ENCODE measurements at places on chromosomes 11 and 22.
A peak's percentile ranks its signal among the peaks of the same experiment; 100 is the strongest.

GRCh38 chr11:8285796-8286195 is 22.1 kb upstream of the LMO1 start:
- no peak for DNase-seq

GRCh38 chr11:20363500-20364340 is at the start of gene HTATIP2:
TSS of gene HTATIP2 (plus strand) at chr11:20363714. CDS start at chr11:20364238, 524 bp downstream.
- peak; percentile 50 for DNase-seq

DNA sequence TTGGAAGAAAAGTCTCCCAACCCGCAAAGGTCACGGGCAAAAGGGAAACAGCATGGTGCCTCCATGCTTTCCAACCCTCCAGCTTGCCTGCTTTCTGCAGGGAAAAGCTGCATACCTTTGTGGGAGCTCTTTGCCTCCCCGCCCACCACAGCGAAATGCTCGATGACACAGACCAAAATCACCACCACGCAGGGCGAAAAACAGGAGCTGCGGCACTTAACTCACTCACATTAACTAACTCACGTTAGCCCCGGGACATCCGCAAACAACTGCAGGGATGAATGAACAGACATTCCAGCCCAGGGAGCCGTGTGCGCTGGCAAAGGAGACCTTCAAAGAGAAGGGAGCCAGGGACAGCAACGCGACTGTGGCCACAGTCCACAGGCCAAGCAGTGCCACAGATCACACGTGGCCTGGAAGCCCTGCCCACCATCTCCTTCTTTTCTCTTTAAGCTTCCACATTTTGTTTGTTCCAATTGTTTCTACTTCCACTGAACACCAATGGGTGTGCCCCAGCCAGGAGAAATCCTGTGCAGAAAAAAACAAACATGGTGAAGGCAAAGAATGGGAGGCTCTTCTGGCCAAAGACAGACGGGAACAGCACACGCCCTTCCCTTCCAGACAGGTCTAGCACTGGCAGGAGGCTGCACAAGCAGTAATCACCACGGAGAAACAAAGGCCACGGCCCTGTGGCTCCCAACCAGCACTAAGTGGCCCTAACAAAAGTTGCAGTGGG is 39.3 kb downstream of the DUSP8 start:
- no peak for DNase-seq

GRCh38 chr11:71459076-71459766 is 6.2 kb downstream of the NADSYN1 start:
- DNase-seq, result no peak

GRCh38 chr11:106717222-106717621 is 301.1 kb downstream of the GUCY1A2 start:
- DNase-seq, result no peak

DNA sequence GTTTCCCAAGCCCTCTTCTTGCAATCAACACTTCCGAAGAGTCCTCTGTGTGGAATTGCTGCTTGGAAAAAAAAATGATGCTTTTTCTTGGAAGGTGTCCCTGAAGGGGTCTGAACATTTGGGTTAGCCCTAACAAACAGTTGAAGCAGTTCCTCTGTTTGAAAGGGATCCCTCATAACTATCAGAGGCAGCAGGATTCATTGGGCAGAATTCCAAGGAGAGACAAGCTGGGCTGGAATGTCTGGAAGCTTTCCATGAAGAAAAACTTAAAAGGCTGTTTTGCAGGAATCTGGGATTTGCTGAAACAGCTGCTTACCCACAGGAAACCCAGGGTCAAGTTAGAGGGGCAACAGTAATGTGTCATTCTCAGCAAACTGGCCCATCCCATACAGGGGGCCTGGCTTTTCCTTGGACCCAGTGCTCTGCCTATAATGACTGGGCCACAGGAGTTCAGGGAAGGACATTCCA is 3.1 kb downstream of the CSNK2A3 start:
- DNase-seq, result peak; percentile 34

- no peak for DNase-seq
Observed at GRCh38 chr11:112134473-112134872, 29.4 kb downstream of the IL18 start.

DNA sequence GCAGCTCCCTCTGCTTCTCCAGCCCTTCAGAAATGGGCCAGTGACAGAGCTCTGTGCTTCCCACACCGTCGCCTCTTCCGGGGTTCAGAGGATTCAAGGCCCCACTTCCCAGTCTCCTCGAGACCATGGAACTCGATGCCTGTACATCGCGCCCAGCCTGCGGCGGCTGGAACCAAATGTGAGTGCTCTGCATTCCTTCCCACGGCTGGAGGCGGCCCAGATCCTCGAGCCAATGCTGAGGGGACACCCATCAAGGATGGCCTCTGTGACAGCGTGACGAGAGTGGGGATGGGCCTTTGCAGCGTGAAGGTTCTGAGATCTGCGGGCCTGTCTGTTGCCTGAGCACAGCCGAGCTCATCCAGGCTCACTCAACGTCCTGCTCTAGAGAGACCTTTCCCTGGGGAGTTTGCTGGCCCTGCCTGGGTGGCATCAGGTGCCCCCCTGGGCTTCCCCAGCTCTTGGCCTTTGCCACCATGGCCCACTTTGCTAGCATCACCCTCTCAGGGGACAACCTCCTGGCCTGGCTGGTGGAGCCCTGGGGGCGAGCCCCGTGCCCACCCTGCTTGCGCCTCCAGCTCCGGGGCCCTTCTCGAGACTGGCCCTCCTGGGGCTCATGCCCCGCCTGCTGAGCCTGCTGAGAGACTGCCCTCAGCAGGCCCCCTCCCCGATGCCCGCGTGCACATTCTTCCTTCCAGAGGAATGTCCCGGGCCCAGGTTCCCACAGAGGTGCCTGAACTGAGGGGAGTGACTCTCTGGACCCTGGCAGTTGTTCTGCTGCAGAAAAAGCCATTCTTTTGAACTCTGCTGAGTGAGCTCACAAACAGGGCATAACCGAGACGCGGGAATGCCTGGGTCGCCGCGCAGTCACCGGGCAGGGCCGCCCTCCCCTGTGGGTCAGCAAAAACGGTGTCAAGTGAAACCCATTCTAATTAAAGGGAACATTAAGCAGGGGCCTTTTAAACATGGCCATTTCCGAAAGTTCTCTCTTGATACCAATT is 7.3 kb upstream of the MYEOV start:
- no peak for DNase-seq

GRCh38 chr22:46528121-46528610 is 9.3 kb downstream of the CELSR1 start:
- no peak for DNase-seq

DNA sequence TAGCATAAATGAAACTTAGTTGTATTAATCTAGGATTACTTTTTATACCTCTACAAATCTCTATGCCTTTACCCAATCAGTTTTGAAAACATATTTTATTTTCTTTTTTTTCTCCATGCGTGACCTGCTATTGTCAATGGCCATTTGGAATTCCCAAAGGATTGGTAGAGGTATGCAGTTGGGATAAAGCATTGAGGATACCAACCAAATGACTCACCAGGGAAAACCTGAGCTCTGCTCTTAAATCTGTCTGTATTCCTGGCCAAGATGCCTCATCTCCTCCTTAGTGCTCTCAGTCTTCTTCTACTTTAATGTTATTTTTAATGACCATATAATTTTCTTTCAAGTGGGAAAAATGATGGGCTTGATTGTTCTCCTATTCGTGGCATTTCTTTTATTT is 61.9 kb downstream of the EHF start:
- DNase-seq, result no peak

GRCh38 chr22:44683881-44684280 is 18.1 kb upstream of the PRR5 start:
- DNase-seq, result no peak

DNA sequence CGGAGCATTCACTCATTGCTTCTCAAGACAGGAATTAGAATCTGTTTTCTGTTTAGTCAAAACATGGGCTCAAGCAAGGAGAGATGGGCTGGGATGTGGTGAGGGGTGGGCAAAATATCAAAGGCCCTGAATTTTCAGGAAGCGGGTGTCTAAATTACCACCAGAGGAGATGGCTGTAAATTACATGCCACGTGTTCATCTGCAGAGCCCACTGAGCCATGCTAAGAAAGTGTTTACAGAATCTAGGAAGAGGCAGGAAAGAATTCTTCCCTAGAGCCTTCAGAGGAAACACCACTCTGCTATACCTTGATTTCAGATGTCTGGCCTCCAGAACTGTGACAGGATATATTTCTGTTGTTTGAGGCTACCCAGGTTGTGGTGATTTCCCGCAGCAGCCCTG is 46.1 kb downstream of the CLMP start:
- DNase-seq, result no peak

GRCh38 chr22:23034621-23035556 is 35.4 kb upstream of the GNAZ start:
- no peak for DNase-seq

GRCh38 chr11:71432761-71433647 is 15.2 kb downstream of the DHCR7 start:
- DNase-seq, result no peak

DNA sequence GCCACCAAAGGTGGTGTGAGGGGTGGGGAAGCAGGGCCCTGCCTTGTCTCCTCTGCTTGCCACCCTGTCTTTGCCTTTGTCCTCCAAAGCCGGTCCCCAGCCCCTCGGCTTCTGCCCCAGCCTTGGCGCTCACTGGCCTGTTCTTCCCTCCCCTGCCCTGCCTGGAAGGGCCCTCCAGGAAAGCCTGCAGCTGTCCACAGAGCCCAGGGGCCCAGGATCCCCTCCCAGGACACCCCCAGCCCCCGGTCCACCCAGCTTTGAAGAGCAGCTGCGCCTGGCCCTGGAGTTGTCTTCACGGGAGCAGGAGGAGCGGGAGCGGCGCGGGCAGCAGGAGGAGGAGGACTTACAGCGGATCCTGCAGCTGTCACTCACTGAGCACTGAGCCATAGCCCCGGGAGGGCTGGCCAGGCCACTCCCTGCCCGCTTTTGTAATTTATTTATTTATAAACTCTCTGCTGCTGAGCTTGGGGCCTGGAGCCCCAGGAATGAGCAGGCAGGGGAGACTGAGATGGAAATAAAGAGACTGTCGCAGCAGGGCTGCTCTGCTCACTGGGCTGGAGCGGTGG is 1.3 kb upstream of the SSH3 start:
- DNase-seq, result peak; percentile 81

DNA sequence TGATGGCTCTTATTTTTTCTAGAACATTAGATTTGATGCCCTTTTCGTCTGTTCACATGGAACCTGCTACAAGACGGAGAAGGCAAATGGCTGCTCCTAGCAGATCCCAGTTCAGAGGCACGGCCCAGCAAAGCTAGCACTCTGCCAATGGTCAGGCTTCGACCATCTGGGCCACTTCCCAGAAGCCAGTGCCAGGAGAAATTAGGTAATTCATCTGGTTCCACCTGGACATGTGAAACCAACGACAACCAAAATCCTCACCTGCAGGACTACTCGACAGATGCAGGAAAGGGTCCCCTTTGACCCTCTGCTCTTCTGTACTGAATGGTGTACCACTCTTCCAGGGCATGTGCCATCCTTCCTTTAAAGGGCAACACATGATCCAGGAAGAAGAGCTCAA is 25.4 kb downstream of the MICAL3 start:
- DNase-seq, result no peak

GRCh38 chr11:120522021-120522420 is 10.5 kb downstream of the GRIK4 start:
- no peak for DNase-seq

- peak; percentile 28 for DNase-seq
Observed at GRCh38 chr11:2912498-2912897, 16.7 kb downstream of the PHLDA2 start.

DNA sequence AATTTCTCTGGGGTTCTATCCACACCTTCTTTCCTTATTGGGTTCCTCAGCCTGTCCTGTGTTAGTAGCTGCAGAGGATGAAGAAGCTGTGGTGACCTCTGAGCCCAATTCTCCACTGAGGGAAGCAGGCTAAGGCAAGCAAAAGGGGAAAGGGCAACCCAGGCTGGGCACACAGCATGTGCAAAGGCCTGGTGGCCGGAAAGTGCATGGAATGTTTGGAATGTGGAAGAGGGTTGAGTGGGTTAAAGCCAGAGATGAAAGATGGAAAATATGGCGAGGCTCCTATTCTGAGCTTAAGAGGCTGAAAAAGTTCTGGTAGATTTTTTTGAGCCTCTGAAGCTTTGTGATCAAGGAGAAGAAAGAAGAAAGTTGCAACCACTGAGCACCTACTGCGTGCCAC is 247.1 kb downstream of the MIAT start:
- DNase-seq, result no peak

- peak; percentile 14 for DNase-seq
Observed at GRCh38 chr11:117604336-117604995, 192.6 kb downstream of the DSCAML1 start.

DNA sequence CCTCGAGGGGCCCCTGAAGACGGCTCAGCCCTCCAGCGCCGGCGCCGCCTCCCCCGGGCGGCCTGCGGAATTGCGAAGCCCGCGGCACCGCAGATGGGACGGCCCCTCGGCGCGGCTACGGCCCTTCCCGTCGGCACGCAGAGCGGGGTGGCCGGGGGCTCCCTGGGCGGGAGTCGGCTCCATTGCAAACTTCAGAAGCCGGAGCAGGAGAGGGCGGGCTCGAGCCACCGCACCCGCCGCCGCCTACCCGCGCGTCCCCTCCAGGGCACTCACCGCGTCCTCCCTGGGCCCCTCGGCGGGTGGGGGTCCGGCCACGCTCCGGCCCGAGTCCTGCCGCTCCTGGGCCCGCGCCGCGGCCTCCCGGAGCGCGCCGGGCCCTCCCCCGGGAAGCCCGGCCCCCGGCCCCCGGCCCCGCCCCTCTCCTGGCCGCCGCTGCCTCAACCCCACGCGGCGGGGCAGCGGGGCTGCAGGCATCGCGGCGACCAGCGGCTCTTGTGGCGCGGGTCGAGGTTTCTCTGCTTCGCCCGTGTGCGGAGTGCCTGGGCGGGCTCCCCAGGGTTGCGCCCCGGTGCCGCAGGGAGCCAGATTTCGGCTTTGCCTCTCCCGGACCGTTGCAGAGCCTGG is at the start of gene PACSIN3:
TSS of gene PACSIN3 (minus strand) at position 359 of the 624 bp plus-strand sequence. CDS start 3,707 bp downstream, outside the sequence.
- peak; percentile 25 for DNase-seq

GRCh38 chr11:65685981-65686380 is 23.3 kb upstream of the RELA start:
- DNase-seq, result no peak

DNA sequence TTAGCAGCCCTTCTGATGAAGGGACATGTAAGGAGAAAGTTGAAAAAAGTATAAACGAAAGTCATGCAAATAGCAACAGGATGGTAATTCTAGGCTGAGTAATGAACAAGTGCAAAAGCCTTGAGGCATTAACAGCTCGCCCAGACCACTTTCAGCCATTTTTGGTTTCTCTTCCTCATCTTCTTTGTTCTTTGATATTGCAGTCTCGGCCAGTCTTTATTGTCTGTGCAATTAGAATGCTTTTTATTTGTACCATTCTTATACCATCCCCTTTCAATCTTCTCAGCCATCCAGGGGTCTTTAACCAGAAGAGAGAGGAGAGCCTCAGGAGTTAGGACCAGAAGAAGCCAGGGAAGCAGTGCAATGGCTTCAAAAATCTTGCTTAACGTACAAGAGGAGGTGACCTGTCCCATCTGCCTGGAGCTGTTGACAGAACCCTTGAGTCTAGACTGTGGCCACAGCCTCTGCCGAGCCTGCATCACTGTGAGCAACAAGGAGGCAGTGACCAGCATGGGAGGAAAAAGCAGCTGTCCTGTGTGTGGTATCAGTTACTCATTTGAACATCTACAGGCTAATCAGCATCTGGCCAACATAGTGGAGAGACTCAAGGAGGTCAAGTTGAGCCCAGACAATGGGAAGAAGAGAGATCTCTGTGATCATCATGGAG is 7.3 kb downstream of the TRIM34 start:
- DNase-seq, result no peak

- no peak for DNase-seq
Observed at GRCh38 chr22:42696331-42696967, 24.2 kb downstream of the A4GALT start.

- DNase-seq, result no peak
Observed at GRCh38 chr22:28129319-28129962, 210.4 kb upstream of the PITPNB start.

- DNase-seq, result no peak
Observed at GRCh38 chr11:73939096-73939495, 11.7 kb upstream of the DNAJB13 start.

GRCh38 chr11:119120639-119121007 is 757 bp upstream of the HINFP start:
- peak; percentile 57 for DNase-seq
